ENCODE measurements at places on chromosomes 16 and 17.

DNA sequence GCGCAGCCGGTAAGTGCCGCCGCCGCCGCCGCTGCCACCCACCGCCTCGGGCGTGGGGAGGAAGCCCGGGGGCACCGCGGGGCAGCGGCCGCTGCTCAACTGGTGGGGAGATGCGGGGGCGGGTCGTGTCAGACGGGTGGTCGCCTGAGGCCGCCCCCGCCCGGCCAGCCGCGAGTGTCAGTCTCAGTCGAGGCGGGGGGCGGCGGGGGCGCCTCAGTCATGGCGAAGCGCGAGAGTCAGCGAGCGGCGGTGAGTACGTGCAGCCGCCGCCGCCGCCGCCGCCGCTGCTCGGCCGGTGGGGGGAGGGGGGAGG, 76.2 kb downstream of the CHD9 start:
- no peak for DNase-seq

- no peak for DNase-seq
Observed at GRCh38 chr17:47682138-47682537, 11.8 kb upstream of the TBKBP1 start.

DNA sequence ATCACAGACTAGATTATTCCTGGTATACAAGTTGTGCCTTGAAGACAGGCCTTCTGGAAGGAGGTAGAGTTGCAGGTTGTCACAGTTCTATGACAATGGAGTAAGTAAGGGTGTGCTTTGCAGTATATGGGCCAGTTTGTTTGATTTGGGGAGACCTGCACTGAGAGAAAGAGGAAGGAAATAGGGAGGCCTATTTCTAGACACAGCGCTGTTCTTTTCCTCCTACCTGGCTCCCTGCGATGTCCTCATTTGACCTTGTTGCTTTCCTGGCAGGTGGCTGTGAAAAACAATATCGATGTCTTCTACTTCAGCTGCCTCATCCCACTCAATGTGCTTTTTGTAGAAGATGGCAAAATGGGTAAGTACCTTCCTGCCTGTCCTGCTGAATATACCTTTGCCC, 22.5 kb upstream of the RASL10B start:
- DNase-seq: no peak

DNA sequence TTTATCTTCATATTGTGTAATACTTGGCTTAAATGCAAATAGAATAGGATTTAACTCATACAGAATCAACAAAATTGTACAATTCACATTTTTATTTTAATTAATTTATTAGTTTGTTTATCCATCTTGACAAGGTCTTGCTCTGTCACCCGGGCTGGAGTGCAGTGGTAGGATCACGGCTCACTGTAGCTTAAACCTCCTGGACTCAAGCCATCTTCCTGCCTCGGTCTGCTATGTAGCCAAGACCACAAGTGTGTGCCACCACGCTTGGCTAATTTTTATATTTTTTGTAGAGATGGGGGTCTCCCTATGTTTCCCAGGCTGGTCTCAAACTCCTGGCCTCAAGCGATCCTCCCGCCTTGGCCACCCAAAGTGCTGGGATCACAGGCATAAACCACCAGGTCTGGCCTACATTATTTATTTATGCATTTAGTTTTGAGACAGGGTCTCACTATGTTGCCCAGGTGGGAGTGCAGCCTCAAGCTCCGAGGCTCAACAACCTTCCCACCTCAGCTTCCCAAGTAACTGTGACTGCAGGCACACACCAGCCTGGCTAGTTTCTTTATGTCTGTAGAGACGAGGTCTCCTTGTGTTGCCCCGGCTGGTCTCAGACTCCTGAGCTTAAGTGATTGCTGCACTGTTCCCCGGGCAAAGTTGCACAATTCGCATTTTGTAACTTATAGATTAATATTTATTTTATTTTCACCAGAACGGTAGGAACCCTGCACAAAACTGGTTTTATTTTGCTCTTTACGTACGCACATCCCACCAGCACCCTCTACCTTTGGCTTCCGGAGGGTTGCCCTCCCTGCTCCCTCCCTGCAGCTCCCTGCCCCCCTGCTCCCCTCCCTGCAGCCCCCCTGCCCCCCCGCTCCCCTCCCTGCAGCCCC, 4.9 kb downstream of the DPEP1 start:
- no peak for DNase-seq

DNA sequence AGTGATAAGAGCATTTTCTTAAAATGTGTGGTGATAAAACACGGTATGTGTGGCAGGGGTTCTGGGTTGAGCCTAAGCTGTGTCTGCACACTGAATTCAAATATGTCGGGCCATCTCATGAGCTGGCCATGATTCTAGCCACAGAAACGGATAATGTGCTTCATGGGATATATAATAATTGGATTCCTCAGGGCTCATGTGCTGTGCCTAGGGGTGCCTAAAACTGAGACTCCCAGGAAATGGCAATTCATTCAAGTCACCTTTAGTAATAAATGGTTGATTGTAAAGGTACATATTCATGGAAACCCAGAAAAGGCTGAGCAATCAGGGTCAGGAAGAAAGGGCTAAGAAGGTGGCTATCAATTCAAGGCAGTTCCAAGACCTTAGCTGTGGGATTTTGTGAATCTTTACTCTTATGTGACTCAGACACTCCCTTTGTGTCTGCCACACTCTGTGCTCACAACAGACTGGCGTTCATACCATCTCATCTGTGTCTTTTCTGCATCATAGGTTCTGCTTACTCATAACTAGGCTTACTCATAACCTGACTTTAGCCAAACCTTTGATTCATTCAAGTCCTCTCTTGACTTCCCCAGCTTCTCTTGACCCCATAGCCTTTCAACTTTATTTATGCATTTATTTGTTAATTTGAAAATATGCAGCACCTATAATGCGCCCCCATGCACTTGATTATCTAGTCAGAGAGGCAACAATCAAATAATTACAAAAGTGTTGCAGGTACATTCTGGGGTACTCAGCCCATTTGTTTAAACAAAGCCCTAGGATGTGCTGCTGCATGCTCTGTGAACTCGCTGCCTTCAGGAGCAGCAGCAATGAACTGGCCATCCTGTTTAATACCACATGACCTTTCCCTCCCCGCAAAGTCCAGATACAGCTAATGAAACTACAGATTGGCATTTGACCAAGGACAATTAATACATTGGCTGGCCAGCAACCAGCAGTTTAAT, 28.4 kb upstream of the MED13 start:
- no peak for DNase-seq

DNA sequence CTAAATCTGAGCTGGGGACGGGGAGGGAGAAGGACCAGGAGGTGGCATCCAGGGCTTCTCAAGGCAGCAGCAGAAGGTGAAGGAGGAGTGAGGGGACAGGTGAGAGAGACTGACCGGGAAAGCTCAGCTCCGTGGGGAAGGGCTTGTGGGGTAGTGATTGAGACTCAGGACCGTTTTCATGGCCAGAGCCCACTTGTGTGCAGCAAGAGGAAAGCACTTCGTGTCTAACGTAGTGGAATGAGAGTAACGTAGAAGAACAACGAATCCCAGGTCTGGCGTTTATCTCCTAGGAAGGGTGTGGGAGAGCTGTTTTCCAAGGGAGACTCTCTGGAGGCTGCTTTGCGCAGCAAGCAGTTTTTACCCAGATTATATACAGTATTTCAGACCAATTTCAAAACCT, 1.3 kb upstream of the CDH3 start:
- no peak for DNase-seq

DNA sequence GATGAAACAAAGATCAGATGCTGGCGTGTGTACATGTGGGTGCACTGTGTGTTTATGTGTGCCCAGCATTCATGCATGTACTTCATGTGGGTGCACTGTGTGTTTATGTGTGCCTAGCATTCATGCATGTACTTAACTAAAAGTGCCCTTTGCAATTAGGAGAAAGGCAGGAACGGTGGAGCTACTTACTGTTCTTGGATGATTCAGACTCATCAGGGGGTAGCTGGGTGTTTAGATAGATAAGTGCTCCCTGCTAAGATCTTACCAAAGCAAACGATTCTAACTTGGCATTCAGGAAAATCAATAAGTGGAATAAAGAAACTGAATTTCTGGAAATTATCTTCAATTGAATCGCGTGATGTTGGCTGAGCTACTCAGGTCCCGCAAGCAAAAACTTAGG, 8.6 kb upstream of the MYH2 start:
- DNase-seq: no peak

DNA sequence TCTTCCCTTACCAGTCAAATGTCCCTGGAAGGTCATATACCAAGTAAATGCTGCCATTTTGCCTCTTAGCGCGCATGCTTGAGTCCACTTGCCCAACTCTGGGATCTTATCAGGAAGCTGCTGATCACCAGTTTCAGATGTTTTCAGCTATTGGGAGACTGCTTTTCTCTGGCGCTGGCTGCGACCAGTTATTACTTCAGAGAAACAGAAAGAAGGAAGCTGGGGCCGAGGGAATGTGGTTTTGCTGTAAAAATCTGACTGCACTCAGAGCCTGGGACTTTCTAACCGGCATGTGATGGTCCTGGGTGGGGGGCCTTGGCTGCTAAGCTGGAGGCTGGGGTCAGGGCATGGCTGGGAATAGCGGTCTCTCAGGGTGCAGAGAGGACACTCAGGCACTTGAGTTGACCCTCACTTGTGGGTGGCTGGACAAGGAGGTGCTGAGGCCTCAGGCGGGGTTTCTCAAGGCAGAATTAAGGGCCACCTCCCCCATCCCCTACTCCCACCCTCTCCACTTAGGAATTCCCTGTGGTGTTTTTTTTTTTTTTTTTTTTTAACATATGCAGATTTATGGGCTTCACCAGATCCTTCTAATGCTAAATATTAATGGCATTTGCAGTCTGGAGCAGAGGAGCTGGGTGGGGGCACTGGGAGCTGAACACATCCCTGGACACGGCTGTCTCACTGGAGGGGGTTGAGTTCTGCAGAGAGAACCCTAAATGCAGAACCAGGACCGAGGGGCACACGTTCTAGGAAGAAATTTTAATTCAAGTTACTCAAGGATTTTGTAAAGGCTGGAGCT, 145.8 kb downstream of the CYLD start:
- DNase-seq: no peak

- no peak for DNase-seq
Observed at GRCh38 chr16:87169509-87169995, 147.6 kb downstream of the C16orf95 start.

DNA sequence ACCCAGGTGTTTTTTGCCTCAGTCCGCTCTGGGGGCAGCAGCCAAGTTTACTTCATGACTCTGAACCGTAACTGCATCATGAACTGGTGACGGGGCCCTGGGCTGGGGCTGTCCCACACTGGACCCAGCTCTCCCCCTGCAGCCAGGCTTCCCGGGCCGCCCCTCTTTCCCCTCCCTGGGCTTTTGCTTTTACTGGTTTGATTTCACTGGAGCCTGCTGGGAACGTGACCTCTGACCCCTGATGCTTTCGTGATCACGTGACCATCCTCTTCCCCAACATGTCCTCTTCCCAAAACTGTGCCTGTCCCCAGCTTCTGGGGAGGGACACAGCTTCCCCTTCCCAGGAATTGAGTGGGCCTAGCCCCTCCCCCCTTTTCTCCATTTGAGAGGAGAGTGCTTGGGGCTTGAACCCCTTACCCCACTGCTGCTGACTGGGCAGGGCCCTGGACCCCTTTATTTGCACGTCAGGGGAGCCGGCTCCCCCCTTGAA, 2.1 kb upstream of the C17orf107 start:
- no peak for DNase-seq

GRCh38 chr16:74742051-74742481, 32.6 kb downstream of the FA2H start:
- DNase-seq: no peak

DNA sequence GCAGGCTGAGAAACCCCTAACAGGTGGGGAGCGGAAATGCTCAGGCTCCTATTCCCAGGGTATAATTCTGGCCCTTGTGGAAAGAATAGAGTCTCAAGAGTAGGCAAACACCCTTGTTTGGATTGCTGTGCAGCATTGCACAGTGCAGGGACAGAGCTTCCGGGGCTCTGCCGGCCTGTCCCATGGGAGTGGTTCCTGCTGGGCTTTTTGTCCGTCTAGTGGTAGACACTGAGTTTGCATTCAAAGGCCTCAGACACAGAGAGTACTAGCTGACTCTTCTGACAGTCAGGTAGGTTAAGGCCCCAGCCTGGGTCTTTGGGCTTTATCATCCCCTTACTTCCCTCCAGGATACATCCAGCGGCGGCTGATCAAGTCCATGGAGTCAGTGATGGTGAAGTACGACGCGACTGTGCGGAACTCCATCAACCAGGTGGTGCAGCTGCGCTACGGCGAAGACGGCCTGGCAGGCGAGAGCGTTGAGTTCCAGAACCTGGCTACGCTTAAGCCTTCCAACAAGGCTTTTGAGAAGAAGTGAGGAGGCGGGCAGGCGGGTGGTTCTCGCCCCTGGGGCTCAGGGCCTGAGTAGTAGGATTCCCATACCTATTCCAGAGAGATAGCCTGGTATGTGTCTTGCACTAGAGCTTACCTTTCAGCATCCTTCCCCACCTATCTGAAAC, 18.1 kb downstream of the POLR2A start:
- DNase-seq: no peak

DNA sequence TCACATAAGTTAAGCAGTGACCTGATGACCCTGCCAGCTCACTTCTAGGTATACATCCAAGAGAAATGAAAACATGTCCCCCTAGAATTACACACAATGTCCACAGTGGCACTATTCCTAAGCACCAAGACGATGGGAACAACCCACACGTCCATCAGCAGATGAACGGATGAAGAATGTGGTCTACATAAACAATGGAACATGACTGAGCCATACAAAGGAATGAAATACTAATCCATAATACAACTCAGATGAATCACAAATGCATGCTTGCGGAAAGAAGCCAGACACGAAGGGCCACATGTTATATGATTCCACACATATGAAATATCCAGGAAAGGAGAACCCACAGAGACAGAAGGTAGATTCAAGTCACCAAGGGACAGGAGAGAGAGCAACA, 17.4 kb downstream of the USP22 start:
- no peak for DNase-seq

- DNase-seq: no peak
Observed at GRCh38 chr17:81059026-81059425, 24.1 kb downstream of the BAIAP2 start.

- no peak for DNase-seq
Observed at GRCh38 chr17:64455993-64456885, 7.3 kb downstream of the MILR1 start.

GRCh38 chr17:5943232-5943631, 126.9 kb upstream of the WSCD1 start:
- no peak for DNase-seq

DNA sequence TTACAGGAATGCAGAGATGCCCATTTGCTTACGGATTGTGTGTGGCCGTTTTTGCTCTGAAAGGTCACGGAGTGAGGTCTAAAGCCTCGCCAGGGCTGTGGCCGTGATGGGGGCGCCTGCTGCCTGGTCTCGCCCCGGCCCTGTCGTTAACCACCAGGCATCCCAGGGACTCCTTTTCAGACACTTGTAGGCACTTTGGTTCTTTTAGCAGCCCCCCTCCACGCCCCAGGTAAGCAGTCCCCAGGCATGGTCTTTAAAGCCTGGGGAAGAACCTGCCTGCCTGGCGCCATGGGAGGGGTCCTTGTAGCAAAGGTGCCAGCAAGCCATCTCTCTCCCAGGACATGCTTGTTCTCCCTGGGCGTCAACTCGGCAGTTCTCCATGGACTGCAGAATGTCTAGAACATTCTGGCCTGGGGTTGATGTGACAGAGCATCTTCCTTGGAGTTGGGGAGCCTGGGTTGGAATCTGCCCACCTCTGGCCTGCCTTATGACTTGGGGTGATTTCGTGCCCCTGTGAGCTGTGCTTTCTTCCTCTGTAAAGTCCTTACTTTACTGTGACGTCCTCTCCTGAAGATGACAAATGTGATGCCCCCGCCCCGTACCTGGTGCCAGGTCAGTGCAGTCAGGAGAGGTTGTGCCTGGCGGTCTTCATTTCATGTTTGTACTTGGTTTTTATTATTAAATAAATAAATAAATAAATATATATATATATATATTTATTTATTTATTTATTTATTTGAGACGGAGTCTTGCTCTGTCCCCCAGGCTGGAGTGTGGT, 5.4 kb downstream of the KCTD5 start:
- DNase-seq: no peak
